ENCODE measurements at places on chromosomes 1 and 21.

DNA sequence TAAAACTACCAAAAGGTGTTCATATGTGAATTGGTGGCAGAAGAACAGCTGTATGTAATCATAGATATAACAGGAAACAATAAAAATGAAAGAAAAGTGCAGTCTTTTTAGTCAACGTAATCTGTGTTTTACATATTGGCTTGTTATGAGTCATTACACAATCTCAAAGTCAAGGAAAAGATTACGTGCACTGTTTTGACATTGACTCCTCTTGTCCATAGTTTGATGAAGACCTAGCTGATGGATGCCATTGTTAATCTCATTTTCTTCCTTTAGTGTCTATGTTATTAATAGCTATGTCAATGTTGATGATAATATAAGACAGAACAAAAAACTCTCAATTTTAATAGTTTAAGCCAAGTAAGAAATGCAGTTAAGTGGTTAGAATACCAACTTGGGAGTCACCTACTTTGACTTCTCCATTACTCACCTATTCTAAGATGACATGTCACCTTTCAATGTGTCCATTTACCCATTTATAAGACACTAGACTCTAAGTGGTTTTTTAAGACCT lies 84.5 kb upstream of the SAMSN1 start:
- peak; percentile 21 for DNase-seq

DNA sequence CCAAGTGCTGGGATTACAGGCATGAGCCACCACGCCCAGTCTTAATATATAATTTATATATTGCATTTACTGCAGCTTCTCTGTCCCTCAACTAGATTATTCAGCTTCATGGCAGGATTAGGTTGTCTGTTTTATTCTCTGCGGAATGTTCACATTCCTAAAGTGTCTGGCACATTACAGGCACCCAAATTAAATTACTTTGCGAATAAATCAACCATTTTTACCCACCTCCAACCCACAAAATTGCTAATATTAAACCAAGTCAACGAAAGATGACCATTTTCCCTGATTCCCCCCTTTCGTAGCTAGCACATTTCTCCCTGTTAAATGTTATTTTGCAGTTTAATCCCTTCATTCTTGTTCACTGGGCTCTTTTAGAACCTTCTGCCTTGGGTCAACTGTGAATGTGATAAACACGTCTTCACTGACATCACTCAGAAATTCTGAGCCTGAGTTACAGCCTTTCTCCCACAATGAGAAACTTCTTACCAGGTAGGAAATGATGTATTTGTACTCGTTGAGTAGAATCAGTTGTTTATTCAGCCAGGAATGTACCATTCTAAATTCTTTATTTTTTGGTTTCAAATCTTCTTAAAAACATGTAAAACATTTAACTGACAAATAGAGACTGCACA lies 35.9 kb downstream of the THAP3 start:
- DNase-seq, result no peak

- no peak for DNase-seq
These were observed 628.7 kb downstream of the PTPRU start for GRCh38 chr1:29865051-29865450.

DNA sequence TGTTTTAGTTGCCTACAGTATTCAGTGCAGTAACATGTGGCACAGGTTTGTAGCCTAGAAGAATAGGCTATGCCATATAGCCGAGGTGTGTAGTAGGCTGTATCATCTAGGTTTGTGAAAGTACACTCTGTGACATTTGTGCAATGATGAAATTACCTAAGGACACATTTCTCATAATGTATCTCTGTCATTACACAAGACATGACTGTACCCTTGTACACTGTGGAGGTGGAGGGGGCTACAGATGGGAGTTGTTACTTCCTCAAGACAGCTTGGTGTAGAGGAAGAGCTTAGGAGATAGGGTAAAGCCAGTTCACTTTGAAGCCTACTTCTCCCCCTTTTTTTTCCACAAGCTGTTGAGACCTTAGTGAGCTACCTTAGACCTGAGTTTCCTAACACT lies 59.7 kb upstream of the RAVER2 start:
- DNase-seq, result peak; percentile 46

- peak; percentile 2 for DNase-seq
These were observed at the start of gene SPRR2A for GRCh38 chr1:153057375-153057774. Gene SPRR2A (minus strand): TSS chr1:153057512. CDS start chr1:153056735, 777 bp downstream.

DNA sequence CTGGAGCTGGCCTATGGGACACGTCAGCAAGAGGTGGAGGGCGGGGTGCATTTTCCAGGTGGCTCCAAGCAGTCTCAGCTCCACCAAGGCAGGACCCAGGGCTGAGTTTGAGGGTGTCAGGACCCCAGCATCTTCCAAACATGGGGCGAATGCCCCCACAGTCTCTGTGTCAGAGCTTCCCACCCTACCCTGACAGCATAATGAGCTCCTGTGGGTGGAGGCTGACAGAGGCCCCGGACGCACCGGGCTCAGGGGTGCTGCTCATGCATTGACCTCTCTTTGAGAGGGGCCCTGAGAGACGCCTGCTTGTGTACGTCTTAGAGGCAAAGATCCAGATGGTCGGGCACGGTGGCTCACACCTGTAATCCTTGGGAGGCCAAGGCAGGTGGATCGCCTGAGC lies 37.2 kb downstream of the SLC2A7 start:
- no peak for DNase-seq

- DNase-seq, result no peak
These were observed 766 bp downstream of the RAP1GAP start for GRCh38 chr1:21668232-21668950.

DNA sequence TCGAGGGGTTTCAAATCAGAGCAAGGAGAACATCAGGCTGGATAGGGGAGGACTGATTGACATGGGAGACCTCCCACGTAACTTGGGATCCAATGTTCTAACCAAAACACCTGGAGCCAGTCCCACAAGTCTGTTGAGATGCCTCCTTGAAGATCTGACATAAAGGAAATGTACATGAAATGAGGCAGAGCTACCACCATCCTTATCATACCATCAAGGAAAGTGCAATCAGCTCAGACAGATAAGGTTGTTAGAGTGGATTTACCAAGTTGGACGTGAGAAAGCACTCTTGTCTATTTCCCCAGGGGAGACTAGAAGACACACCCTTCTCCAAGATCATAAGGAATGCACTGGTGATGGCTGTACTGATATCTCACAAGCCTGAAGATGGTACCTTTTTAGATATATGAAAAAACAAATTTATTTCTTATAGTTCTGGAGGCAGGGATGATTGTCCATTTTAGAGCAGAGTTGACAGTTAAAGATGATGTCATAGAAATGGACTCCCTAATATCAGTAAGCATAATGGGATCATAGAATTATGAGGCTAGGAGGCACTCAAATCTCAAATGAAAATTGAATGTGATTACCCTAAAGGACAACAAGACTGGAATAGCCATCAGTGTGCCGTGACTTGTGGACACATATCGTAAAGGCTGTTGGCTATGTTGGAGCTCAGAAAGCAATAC lies 129.1 kb upstream of the RAB4A start:
- no peak for DNase-seq

DNA sequence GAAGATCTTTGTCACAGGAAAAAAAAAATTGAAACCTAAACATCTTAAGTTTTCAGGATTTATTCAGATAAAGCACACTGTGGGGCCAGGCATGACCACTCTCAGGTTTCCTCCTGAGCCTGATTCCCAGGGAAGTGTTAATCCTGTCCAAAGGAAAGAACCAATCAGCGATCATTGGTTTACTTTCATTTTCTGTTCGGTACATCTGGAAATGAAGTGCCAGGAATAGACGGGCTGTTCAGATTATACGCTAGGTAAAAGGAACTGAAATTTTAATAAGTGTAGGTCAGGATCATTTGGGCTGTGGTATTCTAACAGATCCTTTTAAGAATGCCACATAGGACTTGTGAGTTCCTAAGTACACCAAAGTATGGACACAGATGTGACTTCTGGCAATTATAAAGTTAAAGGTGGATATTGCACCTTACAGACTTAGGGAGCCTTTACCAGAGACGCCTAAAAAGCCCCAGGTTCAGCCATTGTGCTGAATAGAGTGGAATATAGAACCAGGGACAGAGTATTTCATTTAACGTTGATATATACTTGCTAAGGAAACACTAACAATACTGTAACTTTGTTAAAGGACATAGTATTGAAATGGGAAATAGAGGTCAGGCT lies 9.3 kb upstream of the CACYBP start:
- peak; percentile 64 for DNase-seq

DNA sequence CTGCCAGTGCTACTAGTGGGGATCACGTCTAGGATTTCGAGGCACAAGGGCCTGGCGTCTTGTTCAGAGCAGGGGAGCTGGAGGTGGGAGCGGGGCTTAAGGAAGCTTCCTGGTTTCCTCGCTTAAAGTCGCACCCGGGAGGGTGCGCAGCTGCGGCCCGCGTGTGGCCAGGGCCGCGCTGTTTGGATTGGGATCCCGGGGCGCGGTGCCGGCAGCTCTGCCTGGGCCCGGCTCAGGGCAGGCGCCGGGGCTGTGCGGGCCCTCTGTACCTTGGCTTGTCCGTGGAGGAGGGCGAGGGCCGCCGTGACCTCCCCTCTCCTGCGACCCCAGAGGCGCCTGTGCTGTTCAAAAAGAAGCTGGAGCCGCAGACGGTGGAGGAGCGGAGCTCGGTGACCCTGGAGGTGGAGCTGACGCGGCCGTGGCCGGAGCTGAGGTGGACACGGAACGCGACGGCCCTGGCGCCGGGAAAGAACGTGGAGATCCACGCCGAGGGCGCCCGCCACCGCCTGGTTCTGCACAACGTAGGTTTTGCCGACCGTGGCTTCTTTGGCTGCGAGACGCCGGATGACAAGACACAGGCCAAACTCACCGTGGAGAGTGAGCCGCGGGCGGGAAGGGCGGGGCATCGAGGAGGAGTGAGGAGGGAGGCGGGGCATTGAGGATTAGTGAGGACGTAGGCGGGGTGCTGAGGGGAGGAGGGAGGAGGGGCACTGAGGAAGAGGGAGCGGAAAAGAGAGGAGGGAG lies 67.8 kb downstream of the OBSCN start:
- DNase-seq, result peak; percentile 73

DNA sequence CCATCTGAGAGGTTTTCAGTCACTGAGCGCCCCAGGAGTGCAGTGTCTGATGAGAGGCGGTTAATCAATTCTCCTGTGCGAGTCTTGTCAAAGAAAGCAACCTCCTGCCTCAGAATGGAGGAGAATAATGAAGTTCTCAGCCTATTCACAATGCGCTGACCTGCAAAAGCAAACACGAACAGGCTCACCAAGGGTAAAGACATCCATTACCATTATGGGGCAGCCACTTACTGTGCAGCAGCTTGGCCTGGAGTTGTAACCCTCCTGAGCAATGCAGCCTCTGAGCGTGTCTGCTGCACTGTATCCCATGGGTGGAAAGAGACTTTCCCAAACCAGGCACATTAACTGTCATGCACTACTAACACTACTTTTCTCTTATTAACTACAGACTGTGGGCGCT lies 11.0 kb downstream of the ABCB10 start:
- DNase-seq, result no peak

DNA sequence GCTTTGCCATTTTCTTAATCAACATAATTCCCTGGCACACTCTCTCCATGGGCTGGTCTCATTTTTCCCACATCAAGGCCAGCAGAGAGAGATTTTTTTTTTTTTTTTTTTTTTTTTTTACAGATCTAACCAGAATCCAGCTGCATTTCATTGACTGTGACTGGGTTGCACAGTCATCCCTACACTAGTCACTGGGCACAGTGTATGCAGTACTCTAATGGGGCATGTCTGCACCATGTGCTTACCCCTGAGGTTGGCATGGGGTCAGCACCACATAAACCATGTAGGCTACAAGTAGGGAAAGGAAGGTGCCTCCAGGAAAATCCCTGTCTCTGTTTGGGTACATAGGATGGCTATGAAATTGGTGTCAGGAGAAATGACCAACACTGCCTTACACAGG lies 64.1 kb upstream of the LRP8 start:
- no peak for DNase-seq

DNA sequence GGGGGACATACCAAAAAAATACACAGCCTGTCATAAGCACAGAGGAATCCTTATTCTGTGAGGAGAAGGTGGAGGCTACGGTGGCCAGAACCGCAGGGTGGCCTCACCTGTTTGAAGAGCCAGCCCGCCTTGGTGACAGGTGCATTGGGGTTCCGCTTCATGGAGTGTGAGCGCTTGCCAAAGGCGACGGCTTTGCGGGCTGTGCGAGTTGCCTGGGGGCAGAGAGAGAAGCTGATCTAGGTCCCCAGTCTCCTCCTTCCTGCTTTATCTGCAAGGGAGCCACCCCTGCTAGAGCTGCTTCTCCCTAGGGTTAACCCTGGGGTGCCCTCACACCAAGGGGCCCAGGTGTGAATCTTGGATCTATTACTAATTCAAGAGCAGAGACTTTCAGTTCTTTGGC lies 54.3 kb upstream of the GOLT1A start:
- DNase-seq, result no peak

Measured in suppressor macrophage treated with lipopolysaccharide for 4 hours (primary cell).